ENCODE measurements at places on chromosomes 16 and 17.

- no peak for DNase-seq
Measured at GRCh38 chr17:79544142-79544914, 66.5 kb downstream of the RBFOX3 start.

DNA sequence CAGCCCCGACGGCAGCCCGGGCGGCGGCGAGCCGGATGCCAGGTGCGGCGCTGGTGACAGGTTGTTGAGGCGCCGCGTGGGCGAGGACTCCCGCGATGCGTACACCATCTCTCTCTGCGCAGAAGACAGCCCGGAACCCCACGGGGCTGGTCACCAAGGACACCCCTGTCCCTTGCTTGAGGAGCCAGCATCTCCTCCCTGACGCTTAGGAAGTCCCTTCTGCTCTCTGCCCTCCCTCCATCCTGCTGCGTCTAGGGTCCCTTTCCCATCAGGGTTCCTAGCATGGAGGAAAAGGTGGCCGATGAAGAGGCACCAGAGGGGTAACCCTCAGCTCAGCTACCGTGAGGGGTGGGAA lies 43.6 kb downstream of the SRCIN1 start:
- DNase-seq = no peak

GRCh38 chr16:70746040-70746707 lies 54.8 kb downstream of the VAC14 start:
- no peak for DNase-seq

DNA sequence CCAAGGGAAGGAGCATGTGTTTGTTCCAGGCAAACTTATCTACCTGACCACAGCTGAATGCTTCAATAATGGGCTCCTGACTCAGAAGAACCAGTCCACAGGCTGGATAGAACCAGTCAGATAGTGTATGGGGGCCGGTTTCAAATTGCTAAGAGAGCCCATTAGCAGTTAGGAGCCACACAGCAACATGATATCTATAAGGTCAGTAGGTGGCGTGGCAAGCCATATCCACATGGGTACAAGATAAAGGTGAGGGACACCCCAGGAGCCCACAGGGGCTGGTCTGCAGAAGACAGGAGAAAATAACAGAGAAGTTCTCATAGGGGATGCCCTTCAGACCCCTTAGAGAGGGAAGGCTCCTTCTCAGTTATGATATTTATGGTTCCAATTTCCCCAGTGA lies 31.6 kb upstream of the CDRT15 start:
- DNase-seq = no peak

DNA sequence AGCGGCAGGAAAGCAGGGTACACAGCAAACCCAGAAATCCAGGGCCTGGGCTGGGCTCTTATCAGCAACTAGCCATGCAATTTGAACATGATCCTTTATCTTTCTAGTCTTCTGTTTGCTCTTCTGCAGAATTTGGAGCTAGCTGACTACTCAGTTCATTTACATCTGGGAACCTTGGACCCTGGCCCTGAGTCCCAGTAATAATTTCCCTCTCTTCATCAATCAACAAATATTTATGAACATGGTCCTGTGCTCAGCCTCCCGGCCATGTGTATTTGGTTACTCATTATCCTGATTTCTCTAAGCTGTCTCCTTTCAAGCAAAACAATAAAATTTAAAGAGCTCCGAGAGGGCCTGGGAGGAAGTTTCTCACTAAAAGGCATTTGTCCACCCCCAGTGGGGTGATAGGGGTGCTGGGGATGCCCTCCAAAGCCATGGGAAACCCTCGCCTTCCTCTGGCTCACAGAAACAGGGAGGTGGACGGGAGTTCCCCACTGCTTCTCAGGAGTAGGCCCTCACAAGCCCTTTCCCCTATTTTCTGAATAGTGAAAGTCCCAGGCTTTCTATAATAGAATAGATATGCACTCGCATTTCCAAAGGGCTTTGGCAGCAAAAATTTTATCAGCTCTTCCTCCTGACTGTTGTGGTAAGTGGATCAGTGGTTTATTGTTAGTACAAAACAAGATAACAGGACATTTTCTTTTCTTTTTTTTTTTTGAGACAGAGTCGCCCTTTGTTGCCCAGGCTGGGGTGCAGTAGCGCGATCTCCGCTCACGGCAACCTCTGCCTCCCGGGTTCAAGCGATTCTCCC lies 6.9 kb upstream of the WDR59 start:
- DNase-seq = no peak

DNA sequence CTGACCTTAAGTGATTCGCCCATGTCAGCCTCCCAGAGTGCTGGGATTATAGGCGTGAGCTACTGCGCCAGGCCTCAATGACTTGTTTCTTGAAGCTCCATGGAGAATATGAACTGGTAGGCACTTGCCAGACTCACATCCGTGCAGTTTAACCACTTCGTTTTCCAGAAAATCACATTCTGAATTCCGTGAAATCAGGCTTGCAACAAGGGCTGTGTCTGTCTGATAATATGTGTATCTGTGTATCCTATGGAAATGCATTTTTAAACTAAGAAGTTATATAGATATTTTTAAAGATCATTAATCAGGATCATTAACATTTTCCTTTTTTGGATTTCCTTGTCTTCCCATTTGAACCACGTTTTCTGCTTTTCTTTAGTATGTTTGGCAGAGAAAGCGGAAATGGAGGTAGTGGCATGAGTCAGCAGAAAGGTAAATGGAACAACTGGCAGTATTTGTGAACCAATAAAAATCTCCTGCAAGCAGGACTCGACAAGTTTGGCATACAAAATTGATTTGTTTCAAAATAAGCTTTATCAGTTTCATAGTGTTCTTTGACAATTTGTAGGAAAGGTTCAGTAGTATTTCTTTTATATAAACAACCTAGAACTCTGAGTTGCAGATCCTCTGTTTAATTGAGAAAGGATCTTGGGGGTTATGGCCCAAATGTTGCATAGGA lies 33.0 kb downstream of the USP10 start:
- DNase-seq = no peak

DNA sequence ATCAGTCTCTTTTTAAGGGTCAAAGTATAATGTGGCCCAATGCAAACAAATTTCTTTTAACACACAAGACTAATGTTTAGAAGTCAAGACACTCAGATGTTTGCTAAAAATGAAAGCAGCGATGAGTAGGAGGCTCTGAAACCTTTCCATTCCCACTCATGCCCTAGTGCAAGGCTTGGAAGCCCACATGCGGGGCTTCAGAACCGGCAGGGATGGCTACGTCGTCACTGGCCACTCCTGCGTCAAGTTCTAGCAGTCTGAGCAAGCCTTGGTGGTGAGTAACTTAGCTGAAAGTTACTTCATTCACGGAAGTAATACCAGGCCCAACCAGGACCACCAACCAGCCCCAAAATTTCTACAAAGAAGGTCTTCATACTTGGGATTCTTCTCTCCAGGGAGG lies 14.8 kb upstream of the TMED6 start:
- no peak for DNase-seq

GRCh38 chr16:89395150-89396142 lies 94.9 kb downstream of the ANKRD11 start:
- no peak for DNase-seq

- DNase-seq = no peak
Measured at GRCh38 chr16:55678161-55678821, 22.5 kb downstream of the SLC6A2 start.

GRCh38 chr17:4516735-4517134 lies 18.1 kb downstream of the SPNS2 start:
- no peak for DNase-seq

DNA sequence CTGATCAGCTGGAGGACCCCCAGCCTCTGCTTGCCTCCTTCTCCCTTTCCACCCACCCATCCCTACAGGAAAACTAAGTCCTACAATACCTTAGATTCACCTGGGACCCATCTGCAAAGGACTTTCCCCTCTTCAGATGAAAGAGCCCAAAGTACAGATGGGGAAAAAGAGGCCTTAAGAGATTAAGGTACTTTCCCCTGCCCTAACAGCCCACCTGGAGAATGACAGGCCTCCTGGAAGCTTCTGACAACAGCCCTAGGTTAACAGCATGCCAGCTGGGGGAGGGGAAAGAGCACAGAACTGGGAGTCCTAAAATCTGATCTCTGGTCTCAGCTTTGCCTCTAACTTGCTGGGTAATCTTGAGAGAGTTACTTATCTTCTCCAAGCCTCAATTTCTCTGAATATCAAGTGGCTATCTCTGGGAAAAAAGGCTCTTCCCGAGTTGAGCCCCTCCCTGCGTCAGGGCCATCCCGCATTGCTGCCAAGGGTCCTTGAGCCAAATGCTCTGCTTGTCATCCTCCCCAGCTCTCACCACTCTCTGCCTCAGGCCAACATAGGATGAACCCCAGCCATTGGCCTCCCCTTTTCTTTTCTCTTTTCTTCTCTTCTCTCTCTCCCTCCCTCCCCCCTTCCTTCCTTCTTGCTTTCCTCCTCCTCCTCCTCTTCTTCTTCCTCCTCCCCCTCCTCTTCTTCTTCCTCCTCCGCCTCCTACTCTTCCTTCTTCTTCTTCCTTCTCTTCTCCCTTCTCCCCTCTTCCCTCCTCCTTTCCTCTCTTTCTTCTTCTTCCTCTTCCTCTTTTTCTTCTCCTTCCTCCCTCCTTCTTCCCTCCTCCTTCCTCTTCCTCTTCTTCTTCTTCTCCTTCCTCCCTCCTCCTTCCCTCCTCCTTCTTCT lies 22.5 kb upstream of the SP6 start:
- no peak for DNase-seq

- no peak for DNase-seq
Measured at GRCh38 chr17:15741624-15742023, 9.5 kb downstream of the TBC1D26 start.

DNA sequence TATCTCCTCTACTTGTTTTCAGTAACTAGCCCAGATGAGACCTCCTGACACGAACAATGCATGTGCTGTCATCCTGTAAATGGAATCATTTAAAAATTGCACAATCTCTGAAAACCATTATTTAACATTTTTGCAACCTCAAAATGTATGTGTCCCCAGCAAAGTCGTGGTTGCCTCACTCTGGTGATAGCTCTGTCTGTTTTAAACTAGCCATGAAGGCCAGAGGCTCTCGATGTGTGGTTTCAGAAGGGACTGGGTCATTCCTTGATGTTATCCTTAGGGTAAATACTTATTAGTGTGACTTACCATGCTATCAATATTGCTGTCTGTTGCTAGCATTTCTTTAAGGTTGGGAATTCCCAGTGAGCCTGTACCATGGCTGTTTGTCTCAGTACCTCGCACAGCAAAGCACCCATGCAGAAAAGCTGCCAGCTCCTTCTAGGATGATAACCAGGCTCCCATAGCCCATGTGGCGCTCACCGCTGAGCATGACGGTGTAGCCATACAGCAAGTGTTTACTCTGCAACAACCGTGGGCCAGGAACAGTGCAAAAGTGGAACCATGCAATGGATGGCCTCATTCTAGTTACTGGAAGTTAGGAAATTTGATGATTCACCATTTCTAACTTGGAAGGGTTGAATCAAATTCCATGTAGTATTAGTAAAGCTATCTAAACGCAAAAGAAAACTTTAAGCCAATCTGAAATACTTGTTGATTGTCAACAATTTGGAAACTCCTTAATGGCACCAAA lies 2.9 kb upstream of the PGS1 start:
- no peak for DNase-seq

DNA sequence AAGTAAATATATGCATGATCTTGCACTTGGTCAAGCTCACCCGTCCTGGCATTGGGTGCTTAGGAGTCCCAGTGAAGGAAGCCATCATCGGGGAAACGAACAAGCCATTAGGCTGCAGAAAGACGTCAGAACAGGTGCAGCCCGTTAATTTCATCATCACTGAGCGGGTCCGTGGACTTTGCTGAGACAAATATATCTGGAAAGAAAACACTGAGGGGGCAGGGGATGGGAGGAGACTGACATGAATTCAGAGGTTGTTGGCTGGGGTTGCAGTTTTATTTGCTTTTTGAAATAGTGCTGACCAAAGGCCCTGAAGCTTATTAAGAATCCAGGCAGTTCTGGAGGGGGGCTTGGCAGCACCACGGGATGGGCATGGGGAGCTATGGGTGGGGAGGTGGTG lies 207.2 kb downstream of the ENGASE start:
- no peak for DNase-seq

- no peak for DNase-seq
Measured at GRCh38 chr16:81408409-81408950, 36.1 kb upstream of the CMIP start.

- no peak for DNase-seq
Measured at GRCh38 chr17:75048249-75048878, 1.3 kb downstream of the KCTD2 start.

DNA sequence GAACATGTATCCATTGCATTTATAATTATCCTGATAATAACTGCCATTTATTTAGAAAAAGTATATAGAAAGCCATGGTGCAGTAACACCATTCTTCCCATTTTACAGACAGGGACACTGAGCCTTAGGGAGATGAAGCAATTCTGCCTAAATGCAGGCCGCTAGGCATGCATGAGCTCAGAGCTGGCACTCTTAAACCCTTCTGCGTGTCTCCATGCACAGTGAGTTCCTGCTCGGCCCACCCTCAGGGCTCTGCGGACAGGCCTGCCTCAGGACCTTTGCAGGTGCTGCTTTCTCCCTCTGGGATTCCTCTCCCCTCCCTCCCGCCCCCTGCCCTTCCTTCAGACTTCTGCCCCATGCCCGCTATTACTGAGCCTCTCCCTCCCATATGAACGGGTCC lies 54.3 kb upstream of the WSB1 start:
- no peak for DNase-seq

GRCh38 chr17:42975265-42975664 lies 4.6 kb downstream of the PTGES3L start:
- no peak for DNase-seq

DNA sequence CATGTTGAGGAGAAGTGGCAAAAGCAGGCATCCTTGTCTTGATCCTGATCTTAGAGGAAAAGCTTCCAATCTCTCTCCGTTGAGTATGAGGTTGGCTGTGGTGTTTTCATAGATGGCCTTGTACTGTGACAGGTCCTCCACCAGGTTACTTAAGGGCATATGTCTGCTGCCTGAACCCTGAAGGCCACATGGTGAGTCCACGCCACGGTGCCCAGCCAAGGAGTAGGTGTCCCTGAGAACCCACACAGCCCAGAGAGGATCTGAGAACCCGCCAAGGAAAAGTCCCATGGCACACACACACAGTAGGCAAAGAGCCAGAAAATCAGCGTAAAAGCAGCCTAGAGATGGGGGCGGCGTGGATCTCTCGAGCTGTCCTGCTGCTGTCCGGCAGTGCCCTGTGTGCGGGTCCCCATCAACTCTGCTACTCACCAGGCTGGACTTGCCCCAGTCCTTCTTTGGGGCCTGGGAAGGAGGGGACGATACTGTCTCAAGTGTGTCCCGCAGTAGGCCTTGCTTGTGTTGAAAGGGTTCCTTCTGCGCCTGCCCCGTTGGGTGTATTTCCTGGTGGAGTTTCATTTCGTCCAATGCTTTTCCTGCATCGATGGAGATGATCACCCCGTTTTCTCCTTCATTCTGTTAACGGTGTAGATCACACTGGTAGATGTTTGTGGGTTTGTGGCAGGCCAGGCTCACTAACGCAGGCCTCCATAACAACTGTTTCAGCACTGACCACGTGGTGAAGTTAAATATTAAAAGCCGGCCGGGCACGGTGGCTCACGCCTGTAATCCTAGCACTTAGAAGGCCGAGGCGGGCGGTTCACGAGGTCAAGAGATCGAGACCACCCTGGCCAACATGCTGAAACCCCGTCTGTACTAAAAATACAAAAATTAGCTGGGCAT lies 90.8 kb upstream of the DNAH17 start:
- DNase-seq = no peak

- DNase-seq = no peak
Measured at GRCh38 chr16:64809876-64810629, 311.8 kb downstream of the CDH11 start.

GRCh38 chr17:76354317-76354729 lies 607 bp upstream of the PRPSAP1 start:
- no peak for DNase-seq
